ENCODE measurements at places on chromosomes 3 and 15. TPM values are rescaled to one million over a fixed set of nuclear protein-coding genes. Genes with fewer than 3 reads are reported as not detected.

DNA sequence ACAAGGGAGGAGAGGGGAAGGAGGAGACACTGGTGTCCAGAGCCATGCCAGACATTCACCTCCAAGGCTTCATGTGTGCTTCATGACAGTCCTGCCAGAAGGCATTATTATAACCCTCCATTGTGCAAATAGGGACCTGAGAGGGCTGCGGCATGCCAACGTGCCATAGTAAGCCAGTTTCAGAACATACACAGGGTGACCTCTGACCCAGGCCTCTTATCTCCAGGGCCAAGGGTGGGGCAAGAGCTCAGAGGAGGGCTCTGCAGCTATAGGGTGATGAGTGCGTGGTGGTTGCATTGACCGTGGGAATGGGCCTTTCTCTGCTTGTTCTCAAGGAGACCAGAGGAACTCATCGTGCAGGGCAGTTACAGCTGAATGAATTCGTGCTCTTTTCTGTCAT is 9.7 kb upstream of the ACSBG1 start:
- no peaks in the 10 kb centered on the region for H3K4me1 ChIP-seq
- no peaks in the 10 kb centered on the region for H3K36me3 ChIP-seq
- no peak for DNase-seq
- H3K27ac ChIP-seq, result no peak overlapping the region
- no peaks in the 10 kb centered on the region for H3K27me3 ChIP-seq

- DNase-seq, result no peak
- H3K27ac ChIP-seq, result no peak overlapping the region
Measured at GRCh38 chr3:146020969-146021368, 140.0 kb downstream of the PLOD2 start.

DNA sequence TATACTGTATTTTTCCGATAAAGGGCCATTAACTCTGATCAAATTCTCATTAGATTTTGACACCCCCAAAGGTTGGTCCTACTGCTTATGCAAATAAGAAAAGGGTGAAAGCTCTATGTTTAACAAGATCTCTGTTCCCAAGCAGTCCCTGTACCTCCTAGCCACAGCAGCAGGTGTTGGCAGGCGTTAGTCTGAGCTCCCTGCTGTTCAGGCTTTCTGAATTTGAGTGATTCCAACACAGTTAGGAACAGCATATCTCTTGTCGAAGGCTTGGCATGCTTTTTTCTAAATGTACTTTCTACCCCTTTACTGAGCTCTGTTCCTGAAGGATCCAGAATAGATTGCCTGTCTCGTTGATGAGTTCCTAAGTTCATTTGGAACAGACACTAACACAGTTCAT is 42.3 kb downstream of the MITF start:
- no peaks in the 10 kb centered on the region for H3K27me3 ChIP-seq
- no peak for DNase-seq
- H3K4me1 ChIP-seq, result no peaks in the 10 kb centered on the region
- H3K27ac ChIP-seq, result no peak overlapping the region
- no peak overlapping the region for H3K4me3 ChIP-seq

DNA sequence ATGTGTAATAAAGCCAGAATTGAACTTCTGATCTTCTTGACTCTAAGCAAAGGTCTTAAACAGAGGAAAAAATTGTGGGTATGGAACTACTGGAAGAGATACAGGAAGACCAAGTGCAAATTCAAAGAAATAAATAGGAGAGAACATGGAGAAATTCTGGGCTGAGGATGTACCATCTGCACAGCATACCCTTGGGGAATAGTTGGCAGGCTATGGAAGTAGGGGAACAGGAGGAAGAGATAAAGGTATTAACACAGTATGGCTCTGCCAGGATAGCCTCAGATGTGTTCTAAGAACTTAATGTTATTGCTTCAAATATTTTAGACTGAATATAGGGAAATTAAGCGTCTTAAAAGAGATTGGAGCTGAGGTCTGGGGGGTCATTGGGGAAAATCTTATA is 485.4 kb downstream of the CNTN3 start:
- H3K27ac ChIP-seq, result no peak overlapping the region
- H3K4me1 ChIP-seq, result no peaks in the 10 kb centered on the region
- H3K27me3 ChIP-seq, result no peaks in the 10 kb centered on the region
- H3K4me3 ChIP-seq, result no peak overlapping the region

DNA sequence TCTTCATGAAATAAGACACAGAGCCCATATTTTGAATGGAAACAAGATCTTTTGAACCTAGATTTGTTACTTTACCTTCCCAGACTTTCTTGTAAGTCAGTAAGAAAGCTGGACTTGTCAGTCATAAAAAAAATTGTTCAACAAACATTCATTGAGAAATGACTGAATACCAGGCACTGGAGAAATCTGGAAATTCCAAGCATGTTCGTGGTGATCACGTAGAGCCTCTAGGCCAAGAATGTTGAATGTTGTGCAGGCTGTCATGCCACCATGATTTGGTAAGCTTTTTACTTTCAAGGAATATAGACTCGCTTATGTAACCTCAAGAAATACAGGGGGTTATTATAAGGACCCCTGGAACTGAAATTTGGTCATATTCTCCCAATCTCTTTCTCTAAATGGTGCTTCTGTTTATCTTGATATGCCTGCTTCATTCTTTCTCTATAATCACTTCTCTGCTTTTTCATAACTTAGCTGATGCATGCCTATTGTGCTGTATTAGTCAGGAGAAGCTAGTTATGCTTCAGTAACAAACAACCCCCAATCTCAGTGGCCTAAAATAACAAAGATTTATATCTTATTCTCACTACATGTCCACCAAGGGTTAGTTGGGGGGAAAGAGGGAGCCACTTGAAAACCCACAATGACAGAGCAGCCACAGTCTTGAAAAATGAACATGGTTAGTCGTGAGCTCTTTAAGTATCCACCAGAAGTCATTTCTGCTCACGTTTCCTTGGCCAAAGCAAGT is 3.4 kb upstream of the TPM1 start:
- peaks cover 21% of the 10 kb centered on the region for H3K27me3 ChIP-seq
- H3K27ac ChIP-seq, result no peak overlapping the region
- peaks cover 6% of the 10 kb centered on the region for H3K4me1 ChIP-seq
- H3K4me3 ChIP-seq, result no peak overlapping the region
- DNase-seq, result no peak
- no peaks in the 10 kb centered on the region for H3K36me3 ChIP-seq

GRCh38 chr15:39310633-39311032 is 270.2 kb upstream of the THBS1 start:
- no peak overlapping the region for H3K27ac ChIP-seq
- no peaks in the 10 kb centered on the region for H3K36me3 ChIP-seq
- H3K4me1 ChIP-seq, result no peaks in the 10 kb centered on the region
- DNase-seq, result no peak
- no peak overlapping the region for H3K4me3 ChIP-seq

- no peak overlapping the region for H3K4me3 ChIP-seq
- H3K36me3 ChIP-seq, result no peaks in the 10 kb centered on the region
- no peaks in the 10 kb centered on the region for H3K27me3 ChIP-seq
- DNase-seq, result peak; percentile 45
Measured at GRCh38 chr3:188749010-188749617, 422.7 kb upstream of the TPRG1 start.

GRCh38 chr3:87797872-87798566 is 260.8 kb downstream of the CGGBP1 start:
- peak overlapping the region; percentile 7 for H3K27ac ChIP-seq
- H3K4me1 ChIP-seq, result no peaks in the 10 kb centered on the region
- no peaks in the 10 kb centered on the region for H3K36me3 ChIP-seq

- H3K27ac ChIP-seq, result no peak overlapping the region
- no peaks in the 10 kb centered on the region for H3K36me3 ChIP-seq
- H3K4me1 ChIP-seq, result no peaks in the 10 kb centered on the region
- DNase-seq, result no peak
- no peaks in the 10 kb centered on the region for H3K27me3 ChIP-seq
Measured at GRCh38 chr3:111227216-111227615, 155.6 kb downstream of the NECTIN3 start.

- no peak overlapping the region for H3K4me3 ChIP-seq
- H3K36me3 ChIP-seq, result peaks cover 30% of the 10 kb centered on the region
- no peaks in the 10 kb centered on the region for H3K27me3 ChIP-seq
- DNase-seq, result no peak
- H3K27ac ChIP-seq, result no peak overlapping the region
Measured at GRCh38 chr3:142549986-142550385, 28.5 kb downstream of the ATR start.

- no peaks in the 10 kb centered on the region for H3K27me3 ChIP-seq
- DNase-seq, result no peak
- H3K4me1 ChIP-seq, result no peaks in the 10 kb centered on the region
- H3K27ac ChIP-seq, result no peak overlapping the region
Measured at GRCh38 chr3:131349946-131350347, 31.6 kb upstream of the NUDT16 start.

DNA sequence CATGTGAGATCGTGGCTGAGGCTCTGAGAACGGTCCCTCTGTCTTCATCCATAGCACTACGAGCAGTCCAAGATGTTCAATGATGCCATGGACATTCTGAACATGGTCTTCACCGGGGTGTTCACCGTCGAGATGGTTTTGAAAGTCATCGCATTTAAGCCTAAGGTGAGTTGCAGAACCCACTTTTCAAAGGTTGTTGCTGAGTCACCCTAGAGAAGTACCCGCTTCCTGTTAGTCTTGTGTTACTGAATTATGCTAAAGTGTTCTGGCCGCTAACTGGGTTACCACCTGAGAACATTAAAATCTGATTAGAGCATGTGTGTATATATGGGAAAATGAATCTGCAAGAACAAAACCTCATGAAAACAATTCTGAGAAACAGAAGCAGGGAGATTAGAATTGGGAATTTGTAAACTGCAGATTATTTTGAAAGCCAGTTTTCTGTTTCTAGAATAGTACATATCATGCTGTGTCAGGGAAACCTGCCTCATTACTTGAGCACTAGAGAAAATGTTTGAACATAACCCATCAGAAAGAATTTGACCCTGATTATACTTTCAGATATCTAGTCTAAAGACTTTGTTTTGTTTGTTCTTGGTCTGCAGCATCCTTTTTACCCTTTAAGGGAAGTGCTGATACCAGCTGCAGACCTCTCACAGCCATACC is 92.6 kb downstream of the CHDH start:
- peaks cover 5% of the 10 kb centered on the region for H3K4me1 ChIP-seq
- H3K27ac ChIP-seq, result peak overlapping the region; percentile 0
- no peaks in the 10 kb centered on the region for H3K27me3 ChIP-seq
- no peak for DNase-seq
- no peak overlapping the region for H3K4me3 ChIP-seq

GRCh38 chr3:107657971-107658370 is 135.2 kb downstream of the BBX start:
- no peak overlapping the region for H3K27ac ChIP-seq
- DNase-seq, result no peak
- H3K4me3 ChIP-seq, result no peak overlapping the region
- peaks cover 7% of the 10 kb centered on the region for H3K4me1 ChIP-seq
- H3K36me3 ChIP-seq, result no peaks in the 10 kb centered on the region

- H3K4me3 ChIP-seq, result no peak overlapping the region
- H3K36me3 ChIP-seq, result no peaks in the 10 kb centered on the region
- no peaks in the 10 kb centered on the region for H3K4me1 ChIP-seq
Measured at GRCh38 chr3:71237672-71238071, 345.9 kb downstream of the FOXP1 start.

The DNAJB8 gene
- total RNA-seq, result not detected

The FRMD5 gene
- total RNA-seq, result 0.44 TPM

The RPLP1 gene
- 2,332 TPM for total RNA-seq

The PLSCR2 gene
- not detected for total RNA-seq

The GLDN gene
- not detected for total RNA-seq

The NRROS gene
- 17.0 TPM for total RNA-seq

The CCR9 gene
- 8.3 TPM for total RNA-seq

The SLC22A13 gene
- 0.44 TPM for total RNA-seq

The CHDH gene
- total RNA-seq, result 0.42 TPM

The DAPK2 gene
- 5.5 TPM for total RNA-seq

The MUC4 gene
- 0.24 TPM for total RNA-seq

Measured in CD8-positive, alpha-beta memory T cell (primary cell).